ENCODE measurements at places on chromosomes 1 and 21.

DNA sequence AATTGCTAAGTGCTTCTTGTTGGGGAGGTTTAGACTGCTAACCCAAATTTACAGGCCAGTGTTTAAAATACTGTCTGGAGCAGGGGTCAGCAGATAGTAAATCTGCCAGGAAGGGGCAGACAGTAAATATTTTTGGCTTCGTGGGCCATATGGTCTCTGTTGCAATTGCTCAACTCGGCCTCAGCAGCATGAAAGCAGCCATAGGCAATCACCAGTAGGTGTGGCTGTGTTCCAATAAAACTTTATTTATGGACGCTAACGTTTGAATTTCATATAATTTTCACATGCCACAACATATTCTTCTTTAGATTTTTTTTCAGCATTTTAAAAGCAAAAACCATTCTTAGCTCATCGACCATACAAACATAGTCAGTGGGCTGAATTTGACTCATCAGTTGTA is 172.7 kb downstream of the BRINP2 start:
- DNase-seq, result no peak

DNA sequence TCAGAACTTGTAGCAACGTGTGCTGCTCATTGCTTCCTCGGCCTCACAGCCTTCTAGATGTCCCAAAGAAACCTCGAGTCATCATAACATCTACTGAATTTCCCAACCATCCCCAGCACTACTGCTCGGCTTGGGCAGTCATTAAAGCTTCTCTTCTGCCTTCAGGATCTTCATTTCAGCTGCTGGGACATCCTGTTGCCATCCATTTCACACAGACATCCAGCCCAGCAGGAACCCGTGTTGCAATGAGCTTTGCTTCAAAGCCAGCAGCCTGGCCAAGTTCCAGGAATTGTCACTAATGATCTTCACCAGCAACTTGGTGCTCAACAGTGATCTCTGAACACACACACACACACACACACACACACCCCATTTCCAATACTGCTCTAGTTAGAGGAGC is 18.5 kb downstream of the WLS start:
- no peak for DNase-seq

DNA sequence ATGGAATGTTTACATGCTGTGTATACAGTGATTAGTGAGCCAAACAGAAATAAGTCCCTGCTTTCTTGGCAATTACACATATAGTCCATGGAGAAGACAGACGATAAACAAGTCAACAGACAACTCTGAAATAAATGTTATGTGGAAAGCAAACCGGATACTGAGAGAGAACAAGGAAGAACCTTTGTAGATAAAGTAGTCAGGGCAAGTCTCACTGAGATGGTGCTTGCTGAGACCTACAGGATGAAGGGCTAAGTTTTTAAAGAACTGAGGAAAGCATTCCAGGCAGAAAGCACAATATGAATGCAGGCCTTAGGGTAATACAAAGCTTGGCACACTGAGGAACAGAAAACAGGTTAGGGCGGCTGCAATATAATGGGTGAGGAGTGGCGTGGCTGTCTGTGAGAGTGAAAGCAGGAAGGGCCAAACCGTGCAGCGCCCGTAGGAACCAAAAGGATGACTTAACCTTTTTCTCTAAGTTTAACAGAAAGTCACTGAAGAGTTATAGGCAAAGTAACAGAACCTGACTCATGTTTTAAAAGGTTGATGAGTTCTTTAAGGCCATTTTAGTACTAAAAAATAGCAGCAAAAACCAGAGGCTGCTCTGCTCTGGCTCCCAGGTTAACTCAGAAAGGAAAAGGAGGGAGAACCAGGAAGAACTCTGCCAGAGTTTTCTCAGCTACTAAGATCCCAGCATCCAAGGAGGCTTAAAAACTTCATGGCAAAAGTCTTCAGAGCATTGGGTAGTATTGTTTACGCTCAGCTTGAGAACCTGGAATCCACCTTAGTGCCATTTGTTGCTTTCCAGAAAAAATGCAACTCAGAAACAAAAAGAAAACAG is 8.7 kb upstream of the TTF2 start:
- no peak for DNase-seq

DNA sequence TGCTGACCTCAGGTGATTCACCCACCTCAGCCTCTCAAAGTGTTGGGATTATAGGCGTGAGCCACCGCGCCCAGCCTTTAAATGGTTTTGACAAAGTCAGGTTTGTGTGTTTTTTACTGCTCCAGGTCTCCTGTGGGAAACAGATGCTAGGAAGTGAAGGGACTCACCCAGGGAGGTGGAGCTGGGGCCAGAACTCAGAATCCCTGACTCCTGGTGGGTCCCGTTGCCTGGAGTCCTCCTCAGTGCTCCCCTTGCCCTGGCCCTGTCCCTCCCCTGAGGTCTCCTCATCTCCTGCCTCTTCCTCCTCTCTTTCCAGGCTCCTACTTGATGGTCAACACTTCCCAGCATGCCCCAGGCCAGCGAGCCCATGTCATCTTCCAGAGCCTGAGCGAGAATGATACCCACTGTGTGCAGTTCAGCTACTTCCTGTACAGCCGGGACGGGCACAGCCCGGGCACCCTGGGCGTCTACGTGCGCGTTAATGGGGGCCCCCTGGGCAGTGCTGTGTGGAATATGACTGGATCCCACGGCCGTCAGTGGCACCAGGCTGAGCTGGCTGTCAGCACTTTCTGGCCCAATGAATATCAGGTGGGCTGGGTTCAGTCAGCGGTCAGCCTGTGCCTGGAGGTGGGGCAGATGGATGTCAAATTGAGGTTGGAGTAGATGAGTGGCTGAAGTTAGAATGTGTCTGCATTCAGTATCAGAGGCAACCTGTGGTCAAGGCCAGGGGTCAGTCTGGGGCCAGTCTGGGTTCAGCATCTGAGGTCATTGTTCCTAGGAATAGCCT is 22.1 kb downstream of the PTPRU start:
- no peak for DNase-seq

GRCh38 chr1:22472596-22472995 is 20.9 kb downstream of the ZBTB40 start:
- no peak for DNase-seq

GRCh38 chr1:237556911-237557310 is 333.8 kb downstream of the ZP4 start:
- no peak for DNase-seq

DNA sequence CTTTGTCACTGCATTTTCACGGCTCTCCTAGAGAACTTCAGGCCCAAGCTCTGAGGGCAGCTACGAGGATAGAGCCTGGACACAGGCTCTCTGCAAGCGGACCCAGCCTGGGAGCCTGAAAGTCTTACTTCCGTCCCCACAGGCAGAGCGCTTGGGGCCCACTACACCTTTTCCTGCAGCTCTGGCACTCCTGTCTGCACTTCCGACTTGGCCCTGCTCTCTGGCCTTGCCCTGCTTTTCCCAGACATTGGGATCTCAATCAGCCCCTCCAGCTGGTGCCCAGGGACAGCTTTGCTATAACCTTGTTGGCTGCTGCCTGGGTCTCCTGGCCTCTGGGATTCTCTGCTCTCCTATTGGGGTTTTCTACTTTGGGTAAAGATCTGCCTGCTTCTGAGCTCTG is 27.6 kb downstream of the WNT4 start:
- DNase-seq, result no peak

DNA sequence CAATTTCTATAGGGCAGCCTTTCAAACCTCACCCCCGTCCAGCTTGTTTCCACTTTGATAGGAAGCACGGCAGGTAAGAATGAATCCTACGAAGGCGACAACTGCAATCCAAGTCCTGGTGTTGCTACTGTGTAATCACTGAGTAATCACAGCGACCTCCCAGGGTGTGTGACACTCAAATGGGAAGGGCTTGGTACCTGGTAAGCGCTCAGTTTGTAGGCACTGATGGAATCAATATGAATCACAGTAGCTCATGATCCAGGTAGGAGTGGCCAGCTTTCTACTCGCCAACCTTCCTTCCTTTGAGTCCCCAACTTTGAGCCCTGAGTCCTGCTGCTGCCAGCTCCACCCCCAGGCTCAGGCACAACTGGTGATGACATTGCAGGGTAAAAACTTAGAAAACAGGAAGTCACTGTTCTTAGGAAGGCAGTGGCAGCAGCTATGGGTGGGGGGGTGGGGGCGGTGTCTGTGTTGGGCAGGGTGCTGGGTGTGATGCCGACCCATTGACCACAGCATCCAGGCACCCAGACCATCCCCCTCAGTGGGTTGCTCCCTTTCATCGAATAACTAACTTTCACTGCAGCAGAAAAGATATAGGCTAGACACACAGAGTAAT is 70.7 kb downstream of the CD247 start:
- DNase-seq, result no peak

- DNase-seq, result no peak
These were observed 11.9 kb downstream of the LHX4 start for GRCh38 chr1:180241716-180242544.

DNA sequence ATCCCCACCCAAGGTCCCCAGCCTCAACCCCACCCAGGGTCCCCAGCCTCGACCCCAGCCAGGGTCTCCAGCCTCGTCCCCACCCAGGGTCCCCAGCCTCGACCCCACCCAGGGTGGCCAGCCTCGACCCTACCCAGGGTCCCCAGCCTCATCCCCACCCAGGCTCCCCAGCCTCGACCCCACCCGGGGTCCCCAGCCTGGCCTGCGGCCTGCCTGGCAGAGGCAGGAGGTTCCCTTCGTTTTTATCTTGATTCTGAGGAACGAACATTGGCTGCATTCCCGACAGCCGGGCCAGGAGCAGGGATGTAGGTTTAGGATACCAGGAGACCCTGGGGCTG is 3.4 kb upstream of the PDE9A start:
- no peak for DNase-seq

DNA sequence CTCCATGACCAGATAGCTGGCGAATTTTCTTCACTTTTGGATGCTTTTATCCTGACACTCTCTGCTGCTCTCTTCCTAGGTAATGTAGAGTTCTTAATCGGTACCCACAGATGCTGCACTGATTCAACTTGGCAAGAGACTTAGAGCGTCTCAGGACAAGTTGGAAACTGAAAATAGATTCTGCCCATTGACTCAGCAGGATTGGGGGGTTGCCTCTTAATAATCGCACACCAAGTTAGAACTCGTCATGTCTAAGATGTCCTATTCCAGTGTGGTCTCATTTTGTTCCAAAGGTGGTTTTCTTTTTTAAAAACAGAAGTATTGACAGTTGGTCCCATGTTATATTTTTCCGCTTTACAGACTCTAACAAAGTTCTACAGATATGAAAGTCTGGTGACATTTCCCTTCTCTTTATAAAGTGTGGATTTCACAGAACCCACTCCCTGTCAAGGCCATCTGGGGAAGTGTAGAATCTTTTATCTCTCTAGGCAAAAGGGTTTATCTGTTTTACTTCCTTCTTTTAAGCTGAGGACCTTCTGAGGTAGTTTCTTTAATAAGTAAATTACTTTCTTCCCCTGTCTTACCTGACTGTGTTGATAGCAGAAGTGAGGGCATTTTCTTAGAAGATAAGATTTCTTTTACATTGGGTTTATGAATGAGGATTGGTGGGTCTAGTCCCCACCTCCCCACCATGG is 12.1 kb upstream of the DIPK1A start:
- no peak for DNase-seq

DNA sequence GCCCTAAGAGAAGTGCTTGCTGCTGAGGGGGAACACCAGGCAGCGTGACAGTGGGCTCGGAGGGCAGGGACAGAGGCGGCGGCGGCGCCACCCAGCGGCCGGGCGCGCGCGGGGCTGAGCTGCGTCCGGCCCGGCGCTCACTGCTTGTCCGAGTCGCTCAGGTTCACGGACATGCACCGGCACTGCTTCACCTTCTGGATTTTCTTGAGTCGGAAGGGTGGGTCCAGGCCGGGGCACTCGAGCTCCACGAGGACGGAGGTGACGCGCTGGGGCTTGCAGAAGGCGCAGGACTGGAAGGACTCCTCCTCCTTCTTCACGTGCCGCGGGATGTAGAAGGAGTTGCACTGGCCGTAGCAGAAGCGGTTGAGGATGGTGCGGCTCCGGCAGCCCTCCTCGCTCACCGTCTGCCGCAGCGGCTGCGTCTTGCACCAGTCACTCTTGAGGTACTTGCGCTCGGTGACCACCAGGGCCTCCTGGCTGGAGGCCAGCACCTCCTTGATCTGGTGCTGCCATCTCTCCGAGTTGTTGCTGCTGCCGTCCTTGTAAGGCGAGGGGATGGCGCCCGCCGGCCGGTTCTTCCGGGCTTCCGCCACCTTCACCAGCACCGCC is 119.0 kb downstream of the GREM2 start:
- DNase-seq, result no peak

DNA sequence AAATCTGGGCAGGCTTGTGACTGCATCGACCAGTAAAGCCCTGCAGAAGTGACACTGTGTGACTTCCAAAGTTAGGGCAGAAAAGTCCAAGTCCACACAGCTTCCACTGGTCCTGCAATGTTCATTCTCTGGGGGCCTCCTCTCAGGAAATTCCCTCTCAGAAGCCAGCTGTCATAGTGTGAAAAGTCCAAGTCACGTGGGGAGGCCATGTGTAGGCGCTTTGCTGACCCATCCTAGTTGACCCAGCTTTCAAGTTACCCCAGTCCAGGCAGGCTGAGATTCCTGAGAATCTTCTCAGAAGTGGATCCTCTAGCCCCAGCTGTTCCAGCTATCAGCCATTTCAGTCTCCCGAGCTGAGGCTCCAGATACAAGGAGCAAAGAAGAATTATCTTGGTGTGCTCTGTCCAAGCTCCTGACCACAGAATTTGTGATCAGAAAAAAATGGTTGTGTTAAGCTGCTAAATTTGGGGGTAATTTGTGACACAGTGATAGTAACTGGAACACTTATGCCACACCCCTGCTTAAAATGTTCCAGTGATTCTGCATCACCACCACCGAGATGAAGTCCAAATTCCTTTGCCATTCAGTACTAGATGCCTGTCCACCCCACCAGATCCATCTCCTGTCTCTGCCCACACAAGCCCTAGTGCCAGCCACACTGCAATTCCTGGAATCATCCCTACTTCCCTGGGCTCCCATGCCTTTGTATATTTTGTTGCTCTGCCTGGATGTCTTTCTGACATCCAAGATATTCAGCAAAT is 2.5 kb upstream of the STUM start:
- no peak for DNase-seq

DNA sequence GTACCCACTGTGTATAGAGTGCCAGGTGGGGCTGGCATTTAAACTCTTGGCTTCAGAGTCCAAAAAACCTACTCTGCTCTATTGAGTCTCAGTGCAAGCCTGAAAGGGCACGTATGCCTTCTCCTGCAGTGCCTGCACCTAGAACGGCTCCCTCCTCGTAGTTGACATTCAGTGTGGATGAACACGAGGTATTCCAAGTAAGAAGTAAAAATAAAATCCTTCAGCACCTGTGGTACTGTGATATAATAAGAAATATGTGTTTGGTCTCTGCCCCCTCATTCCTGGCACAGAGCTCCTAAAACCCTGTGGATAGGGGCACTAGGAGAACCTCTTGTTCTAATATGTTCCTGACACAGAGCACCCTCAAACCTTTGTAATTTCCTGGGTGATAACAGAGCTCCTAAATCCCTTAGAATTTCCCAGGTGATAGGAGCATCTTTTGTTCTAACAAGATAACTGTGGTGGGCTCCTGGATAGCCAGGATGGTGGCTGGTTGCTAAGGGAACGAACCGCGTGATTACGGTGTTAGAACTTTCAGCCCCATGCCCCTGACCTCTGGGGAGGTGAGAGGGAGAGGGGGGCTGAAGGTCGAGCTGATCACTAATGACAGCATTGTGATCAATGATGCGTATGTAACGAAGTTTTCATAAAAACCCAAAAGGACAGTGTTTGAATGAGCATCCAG is 16.8 kb downstream of the UCK2 start:
- DNase-seq, result no peak

All from frontal cortex (tissue), 4 donors.